CD4-positive, alpha-beta T cell treated with Interleukin-4 for 4 hours (primary cell): ENCODE measurements at places on chromosomes 12 and 14.

GRCh38 chr14:25843481-25844470 lies 754.1 kb downstream of the NOVA1 start:
- DNase-seq = no peak

- no peak for DNase-seq
Measured at GRCh38 chr12:18148961-18149360, 59.0 kb upstream of the RERGL start.

DNA sequence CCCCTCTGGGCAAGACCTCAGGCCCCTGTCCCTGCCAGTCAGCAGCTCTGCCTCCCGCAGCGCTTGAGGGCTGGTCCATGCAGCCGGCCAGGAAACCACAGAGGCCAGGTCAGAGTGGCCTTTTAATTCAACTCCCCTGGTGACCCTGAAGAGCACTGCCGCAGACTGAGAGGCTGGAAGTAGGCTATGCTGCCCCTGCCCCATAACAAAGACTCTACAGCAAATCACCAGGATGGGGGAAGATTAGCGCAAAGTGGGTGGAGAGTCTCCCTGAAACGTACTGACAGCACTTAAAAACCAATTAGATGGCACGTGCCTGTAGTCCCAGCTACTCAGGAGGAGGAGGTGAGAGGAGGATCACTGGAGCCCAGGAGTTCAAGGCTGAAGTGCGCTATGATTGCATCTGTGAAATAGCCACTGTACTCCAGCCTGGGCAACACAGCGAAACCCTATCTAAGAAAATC lies 70.5 kb downstream of the ITPK1 start:
- no peak for DNase-seq

DNA sequence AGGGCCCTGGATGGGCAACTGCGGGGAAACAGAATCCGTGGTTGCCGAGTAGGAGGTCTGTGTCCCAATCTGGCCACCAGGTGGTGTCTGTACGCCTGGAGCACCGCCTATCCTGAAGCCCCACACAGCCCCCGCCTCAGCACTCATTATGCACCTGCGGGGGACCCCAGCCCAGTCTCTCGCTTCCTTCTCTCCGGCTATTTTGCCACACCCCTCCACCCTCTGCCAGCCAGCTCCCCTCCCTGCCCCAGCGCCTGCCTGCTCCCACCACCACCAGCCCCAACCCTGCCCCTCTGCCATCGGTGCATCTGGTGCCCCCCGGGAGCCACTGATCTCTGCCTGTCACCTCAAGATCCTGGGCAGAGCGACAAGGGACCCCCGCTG lies 2.2 kb upstream of the NXPH4 start:
- peak; percentile 66 for DNase-seq

GRCh38 chr12:32080435-32080834 lies 26.2 kb upstream of the BICD1 start:
- no peak for DNase-seq

GRCh38 chr14:88323086-88323522 lies at the start of gene KCNK10:
Gene KCNK10, minus strand, starts transcription at chr14:88323269. Its CDS starts 471 bp downstream, at chr14:88322798.
- no peak for DNase-seq

DNA sequence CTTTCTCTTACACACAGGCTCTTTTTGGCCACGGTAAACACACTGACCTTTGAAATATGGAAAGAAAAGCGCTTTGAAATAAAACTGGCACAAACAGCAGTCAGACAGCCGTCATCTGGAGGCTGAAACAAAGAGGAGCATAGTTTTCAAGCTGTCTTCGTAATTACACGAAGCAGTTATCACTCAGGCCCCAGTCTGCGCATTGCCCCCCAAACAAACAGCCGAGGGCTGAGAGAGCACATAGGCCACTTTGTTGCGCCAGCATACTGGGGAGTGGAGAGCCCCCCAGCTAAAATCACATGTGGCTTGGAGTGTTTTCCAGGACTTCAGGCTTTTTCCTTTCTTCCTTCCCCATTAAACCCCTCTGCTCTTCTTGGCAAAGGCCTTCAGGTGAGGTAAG lies 142.9 kb upstream of the BTG1 start:
- DNase-seq = no peak

- DNase-seq = no peak
Measured at GRCh38 chr14:89011355-89012281, 187.2 kb downstream of the TTC8 start.

GRCh38 chr14:45559626-45560025 lies 306.6 kb upstream of the MIS18BP1 start:
- DNase-seq = no peak

- no peak for DNase-seq
Measured at GRCh38 chr12:56127485-56127887, 581 bp upstream of the ESYT1 start.

DNA sequence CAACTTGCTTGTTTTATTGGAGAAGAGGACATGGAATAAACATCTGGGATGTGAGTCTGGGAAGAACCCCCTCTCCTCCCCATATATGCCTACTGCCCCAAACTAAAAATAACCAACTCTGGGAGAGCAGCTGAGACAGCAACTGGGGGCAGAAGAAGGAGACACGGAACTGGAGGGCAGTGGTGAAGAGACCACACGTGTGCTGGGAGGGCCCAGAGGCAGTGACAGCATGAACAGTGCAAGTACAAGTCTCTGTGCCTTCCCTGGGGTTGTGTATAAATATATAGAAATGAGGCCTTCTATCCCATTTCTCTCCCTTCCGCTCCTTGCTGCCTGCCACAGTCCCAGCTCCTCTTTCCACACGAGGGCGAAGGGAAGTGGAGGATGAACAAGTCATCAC lies 4.0 kb upstream of the KRT73 start:
- no peak for DNase-seq

DNA sequence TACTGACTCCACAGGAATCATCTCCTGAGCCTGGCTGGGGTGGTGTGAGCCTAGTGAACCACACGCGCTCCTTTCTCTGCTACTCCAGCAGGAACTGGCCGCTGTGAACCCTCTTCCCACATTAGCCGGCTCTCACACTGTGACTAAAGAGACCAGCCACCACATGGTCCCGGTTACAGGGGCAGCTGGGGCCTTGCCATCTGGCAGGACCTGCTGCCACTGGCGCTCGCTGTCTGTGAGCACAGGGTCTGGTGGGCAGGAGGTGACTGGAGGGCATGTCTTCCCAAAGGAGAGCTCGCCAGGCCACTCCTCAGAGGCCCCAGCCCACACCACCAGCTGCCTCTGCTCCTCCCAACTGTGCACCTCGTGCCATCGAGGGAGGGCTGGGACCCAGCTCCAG lies 99.3 kb downstream of the SINHCAF start:
- no peak for DNase-seq

- DNase-seq = no peak
Measured at GRCh38 chr12:114025935-114026334, 59.8 kb upstream of the RBM19 start.

GRCh38 chr12:109868182-109869051 lies 11.9 kb downstream of the GLTP start:
- DNase-seq = no peak

GRCh38 chr12:46659824-46660223 lies 166.0 kb downstream of the SLC38A4 start:
- no peak for DNase-seq

GRCh38 chr14:76375947-76376404 lies at the start of gene ESRRB:
Gene ESRRB, plus strand, starts transcription at chr14:76376137. Its CDS starts 265 bp downstream, at chr14:76376402.
- DNase-seq = no peak

DNA sequence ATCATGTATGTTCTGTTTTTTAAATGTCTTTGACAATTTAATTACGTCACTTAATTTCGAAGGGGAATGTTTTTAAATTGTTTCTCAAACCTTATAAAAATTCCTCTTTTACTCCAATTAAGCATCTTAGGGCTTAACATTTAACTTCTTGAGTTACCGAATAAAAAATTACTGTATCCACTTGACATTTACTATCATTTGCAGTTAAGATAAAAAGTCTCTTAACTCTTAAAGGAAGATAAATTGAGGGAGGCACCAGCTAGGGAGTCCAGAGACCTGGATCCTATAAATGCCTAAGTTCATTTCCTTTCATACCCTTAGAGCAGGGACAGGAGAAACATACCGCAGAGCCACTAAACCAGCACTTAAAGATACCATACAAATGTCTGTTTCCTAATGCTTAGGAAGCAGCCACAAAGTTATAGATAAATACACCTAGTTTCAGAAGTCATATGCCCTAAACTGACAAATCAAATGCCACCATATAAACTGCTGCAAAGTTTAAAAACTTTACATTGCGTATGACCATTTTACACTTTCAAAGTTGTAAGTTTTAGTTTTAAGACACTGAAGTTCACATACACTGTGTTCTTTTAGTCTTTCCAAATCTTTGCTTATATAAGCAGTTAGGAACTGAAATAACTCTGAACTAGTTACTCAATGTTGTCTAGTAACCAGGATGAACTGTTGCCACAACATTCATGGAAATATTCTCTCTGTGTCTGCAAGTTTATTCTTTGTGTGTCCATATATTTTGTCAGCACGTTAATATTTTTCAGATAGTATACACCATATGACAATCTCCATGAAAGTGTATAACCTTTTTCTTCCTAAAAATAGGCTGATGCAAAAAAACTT lies 71.2 kb downstream of the GALNT4 start:
- DNase-seq = no peak

- DNase-seq = no peak
Measured at GRCh38 chr14:66782853-66783252, 274.9 kb downstream of the GPHN start.

DNA sequence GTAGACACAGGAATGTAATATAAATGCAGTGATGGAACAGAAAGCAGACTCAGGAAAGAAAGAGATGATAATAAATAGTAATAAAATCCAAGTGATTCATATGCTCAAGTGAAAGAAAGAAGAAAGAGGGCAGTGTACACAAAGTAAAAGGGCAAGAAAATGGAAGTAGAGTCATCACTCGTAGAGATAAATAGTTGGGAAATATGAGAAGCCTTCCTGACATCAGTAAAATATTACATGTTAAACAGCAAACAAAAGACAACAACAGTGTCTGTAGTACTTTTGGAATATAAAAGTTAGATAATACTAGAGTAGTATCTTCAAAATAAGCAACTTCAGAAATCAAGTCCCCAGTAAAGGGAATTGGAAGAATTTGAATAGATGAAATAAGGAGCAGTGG lies 412.3 kb downstream of the RAD51B start:
- DNase-seq = no peak

DNA sequence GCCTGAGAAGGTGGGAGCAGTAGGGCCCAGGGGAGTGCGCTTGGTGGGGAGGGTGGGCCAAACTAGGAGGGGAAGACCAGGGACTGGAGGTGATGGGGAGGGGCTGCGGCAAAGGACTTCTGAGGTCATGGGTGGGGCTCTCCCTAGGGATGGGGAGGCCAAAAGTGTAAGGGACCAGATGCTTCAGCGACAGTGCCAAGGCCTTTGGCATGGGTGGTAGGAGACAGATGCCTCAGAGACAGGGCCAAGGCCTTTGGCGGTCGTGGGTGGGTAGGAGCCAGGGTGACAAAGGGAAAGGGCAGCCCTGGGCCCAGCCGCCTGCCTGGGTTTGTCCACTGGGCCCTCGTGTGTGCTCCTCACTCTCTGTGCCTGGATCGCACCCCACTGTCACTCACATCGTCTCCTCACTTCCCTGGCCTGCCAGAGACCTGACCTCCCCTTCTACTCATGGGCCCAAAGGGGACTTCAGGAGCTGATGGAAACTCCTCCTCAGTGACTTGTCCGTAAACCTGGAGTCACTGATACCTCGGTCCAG lies 13.2 kb upstream of the RABGGTA start:
- no peak for DNase-seq

- no peak for DNase-seq
Measured at GRCh38 chr14:101020834-101021370, 117.4 kb upstream of the RTL1 start.

- no peak for DNase-seq
Measured at GRCh38 chr12:95258151-95258550, 40.5 kb downstream of the VEZT start.

GRCh38 chr12:17381211-17381610 lies 708.8 kb downstream of the RERGL start:
- DNase-seq = no peak

- no peak for DNase-seq
Measured at GRCh38 chr14:71365361-71365760, 458.1 kb downstream of the PCNX1 start.

GRCh38 chr12:112716099-112717093 lies 75.2 kb upstream of the RPH3A start:
- DNase-seq = no peak

GRCh38 chr14:76261371-76261811 lies 109.7 kb downstream of the GPATCH2L start:
- no peak for DNase-seq

DNA sequence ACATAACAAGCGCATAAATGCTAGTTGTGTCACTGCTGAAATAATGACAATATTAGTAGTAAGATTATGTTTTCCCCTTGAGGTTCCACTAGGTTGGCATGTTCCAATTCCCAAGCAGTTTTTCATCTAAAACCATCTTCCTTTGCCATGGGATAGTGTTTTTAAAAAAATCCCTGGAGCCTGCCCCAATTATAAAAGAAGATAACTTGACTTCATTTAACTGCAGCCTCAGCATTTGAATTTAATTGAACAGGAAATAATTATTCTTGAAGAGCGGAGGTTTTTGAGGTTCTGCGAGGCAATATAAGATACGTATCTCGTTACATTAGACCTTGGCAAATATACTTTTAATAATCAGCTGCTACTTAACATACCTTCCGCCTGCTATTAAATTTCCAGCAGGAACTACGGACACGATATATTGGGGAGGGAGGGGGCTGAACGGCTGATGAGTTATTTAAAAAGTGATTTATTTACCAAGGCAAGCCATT lies 65.2 kb upstream of the HSPB8 start:
- DNase-seq = no peak

DNA sequence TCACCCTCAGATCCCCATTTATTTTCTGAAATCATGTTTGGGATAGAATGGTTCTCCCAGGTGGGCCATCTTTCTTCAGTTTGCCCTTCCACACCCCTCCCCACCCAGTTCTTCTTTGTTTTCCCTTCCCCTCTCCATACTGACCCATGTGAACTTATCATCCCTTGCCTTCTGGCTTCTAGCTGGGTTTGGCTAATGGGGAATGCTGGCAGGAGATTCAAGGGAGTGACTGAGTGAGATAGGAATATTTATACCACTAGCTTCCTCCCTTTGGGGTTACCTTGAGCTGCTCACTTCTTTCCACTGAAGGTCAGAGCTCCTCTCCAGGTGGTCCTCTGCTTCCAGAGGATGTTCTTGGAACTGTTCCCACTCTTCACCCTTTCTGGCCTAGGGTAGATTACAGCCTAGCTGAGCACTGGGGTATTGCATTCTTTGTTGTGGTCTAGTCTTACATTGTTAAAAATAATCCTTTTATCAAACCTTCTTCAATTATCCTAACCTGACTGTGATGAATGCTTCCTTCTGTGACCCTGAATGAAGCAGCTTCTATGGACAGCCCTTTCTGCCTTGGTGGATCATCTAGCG lies 88.3 kb upstream of the ATP2B1 start:
- no peak for DNase-seq

GRCh38 chr12:120528861-120529525 lies at the start of gene COQ5:
Gene COQ5, minus strand, starts transcription at chr12:120529158. Its CDS starts 17 bp downstream, at chr12:120529141.
- peak; percentile 88 for DNase-seq

DNA sequence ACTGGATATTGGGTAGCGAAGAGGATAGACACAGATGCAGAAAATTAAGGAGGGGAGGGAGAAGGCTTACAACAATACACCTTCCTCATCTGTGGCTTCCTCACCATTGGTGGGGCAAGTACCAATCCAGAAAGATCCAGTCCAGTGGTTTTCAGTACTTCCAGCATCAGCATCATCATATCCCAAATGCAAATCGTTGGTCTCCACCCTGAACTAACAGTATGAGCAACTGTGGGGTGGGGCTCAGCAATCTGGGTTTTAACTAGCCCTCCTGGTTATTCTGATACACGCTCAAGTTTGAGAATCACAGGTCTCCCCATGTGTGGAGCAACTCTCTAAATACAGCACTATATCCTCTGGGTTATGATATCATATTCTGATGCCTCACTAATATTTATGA lies 193.7 kb downstream of the PAX9 start:
- DNase-seq = no peak

- DNase-seq = no peak
Measured at GRCh38 chr14:78946949-78947348, 776.8 kb downstream of the NRXN3 start.
